ENCODE measurements at places on chromosomes 2 and 18.
A peak's percentile ranks its signal among the peaks of the same experiment; 100 is the strongest.

GRCh38 chr2:23502096-23502495, 117.1 kb downstream of the KLHL29 start:
- no peak for DNase-seq

- DNase-seq: no peak
Measured at GRCh38 chr2:177394594-177394973, 2.0 kb downstream of the AGPS start.

DNA sequence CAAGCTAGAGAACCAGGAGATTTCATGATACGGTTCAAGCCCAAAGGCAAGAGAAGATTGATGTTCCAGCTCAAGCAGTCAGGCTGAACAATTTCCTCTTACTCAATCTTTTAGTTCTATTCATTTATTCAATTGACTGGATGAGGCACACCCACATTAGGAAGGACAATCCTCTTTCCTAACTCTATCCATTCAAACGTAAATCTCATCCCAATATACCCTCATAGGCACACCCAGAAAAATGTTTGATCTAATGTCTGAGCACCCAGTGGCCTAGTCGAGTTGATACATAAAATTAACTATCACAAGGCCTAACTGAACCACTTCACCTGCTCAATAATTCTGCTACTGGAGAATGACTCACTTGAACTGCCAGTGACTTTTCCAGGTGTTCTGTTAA, 180.7 kb downstream of the RAD51AP2 start:
- no peak for DNase-seq

DNA sequence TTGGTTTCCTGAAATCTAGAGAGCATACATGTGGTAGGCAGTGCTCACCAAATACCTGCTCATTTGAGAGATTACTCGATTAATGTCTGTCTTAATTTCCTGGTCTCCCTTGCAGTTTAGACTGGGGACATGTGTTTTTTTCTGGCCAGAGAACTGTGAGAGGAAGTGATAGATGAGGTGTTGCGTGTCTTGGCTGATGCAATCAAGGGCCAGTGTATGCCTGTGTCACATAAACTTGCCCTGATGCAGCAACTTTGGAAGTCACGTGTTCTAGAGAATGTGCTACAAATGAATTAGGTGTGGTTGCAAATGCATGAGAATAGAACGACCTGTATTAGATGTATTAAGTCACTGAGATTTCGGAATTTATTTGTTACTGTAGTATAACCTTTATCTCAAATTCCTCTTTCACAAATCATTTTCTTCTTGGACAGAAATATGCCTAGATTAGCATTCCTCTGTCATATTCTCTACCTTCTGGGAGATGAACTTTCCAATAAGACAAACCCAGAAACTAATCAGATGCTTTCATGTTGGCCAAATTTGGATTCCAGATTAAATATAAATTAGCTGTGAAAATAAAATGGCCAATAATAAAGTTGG, 9.9 kb upstream of the IL1A start:
- DNase-seq: peak; percentile 81

- DNase-seq: no peak
Measured at GRCh38 chr2:236239276-236240065, 24.7 kb downstream of the ASB18 start.

DNA sequence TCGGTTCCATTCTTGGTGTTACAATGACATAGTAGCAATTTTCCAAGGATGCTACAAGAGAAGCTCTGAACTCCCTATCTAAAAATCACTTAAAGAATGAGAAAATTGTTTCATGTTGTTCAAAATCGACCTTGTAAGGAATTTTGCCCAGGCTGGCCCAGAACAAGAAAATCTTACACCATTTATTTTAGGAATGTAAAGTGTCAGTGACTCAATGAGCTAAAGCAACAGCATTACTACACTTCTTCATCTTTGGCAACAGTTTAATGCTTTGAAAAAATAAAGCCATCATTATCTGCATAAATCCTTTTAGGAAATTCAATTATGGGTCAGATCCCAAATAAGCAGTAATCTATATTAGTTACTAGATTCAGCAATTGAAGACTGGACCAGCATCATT, 38.6 kb downstream of the SLC25A12 start:
- DNase-seq: no peak

DNA sequence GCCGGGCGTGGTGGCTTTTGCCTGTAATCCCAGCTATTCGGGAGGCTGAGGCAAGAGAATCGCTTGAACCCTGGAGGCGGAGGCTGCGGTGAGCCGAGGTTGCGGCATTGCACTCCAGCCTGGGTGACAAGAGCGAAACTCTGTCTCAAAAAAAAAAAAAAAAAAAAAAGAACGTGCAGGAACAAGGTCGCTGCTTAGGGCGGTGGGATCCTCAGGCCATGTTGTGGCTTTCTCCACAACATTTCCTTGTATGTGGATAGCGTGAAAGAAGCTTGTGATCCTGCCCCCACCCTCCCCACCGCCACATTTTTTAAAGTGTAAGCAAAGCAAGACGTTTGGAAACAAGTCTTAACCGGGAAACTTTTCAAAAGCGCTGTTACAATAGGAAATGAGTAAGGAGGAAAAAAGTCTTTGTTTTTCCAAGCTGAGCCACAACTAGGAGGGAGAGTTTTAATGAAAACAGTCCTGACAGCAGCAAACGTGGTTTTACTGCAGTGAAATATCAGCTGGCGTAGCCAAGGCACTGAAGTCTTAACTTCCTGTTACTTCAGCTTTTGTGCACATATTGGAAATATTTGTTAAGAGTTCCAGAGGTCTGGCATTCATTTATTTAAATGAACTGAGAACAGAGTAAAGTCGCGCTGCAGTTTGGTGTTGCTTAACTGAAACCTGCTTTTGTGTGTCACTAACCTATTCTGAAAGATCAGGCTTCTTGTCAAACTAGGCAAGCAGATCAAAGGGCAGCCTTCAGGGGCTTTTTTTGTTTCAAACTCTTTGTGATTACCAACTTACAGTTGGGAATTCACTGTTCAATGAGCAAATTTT, 3.8 kb downstream of the TGIF1 start:
- no peak for DNase-seq

GRCh38 chr2:159211447-159212396, 74.8 kb downstream of the WDSUB1 start:
- no peak for DNase-seq

DNA sequence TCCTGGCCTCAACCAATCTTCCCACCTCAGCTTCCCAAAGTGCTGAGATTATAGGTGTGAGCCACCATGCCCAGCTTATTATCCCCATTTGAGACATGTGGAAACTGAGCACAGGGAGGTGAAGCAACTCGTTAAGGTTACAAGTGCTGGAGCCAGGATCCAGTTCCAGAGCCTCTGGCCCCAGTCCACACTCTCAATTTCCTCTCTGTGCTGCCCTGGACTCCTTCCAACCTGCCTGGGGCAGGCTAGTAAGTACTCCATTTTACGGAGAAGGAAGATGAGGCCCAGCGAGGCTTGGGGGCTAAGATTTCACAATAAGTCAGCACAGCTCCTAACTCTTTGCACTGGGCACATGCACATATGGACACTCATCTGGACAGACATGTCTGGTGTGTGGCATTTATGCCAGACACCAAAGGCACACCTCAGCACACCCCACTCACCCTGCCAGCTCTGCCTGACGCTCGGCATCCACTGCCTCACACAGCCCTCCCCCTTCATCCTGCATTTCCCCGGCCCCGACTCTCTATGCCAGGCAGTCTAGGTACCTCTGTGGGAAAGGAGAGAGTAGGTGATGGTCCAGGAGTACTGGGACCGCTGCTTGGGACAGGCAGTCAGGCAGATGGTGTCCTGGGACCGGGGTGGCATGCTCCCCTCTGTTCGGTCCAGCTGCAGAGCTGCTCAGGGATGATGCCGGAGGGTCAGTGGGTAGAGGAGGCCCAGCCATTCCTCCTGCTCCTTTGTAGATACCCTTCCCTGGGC, 20.5 kb downstream of the CFAP65 start:
- DNase-seq: no peak

DNA sequence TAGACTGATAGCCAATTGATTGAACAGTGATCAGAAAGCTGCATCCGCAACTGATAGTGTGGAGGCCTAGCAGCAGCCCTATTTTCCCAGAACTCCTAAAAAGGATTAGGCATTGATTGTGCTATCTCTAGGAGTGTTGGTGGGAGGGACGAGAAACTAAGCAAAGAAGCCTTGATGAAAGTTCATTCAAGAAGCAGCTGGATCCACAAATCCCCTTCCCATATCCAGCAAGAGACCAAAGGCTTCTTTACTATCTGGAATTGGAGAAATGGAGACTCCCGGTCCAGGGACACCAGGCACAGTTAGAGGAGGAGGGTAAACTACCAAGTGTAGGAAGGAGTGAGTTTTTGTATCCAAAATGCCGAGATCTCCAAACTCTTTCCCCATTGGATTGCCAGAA, 151.5 kb downstream of the ALK start:
- no peak for DNase-seq

DNA sequence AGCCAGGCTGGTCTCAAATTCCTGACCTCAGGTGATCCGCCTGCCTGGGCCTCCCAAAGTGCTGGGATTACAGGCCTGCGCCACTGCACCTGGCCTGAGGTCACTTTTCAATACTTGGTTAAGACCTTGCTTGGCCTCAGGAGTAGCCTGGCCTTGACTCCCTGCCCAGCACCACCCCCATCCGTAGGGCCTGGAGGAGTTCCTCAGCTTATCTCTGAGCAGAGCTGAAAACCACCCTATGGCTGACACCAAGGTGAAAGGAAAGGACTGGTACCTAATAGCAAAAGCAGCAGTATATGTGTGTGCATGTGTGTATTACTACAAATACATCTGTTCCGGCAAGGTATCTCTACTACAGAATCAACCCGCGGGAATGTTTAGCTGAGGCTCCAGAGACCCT, 56.0 kb downstream of the STEAP3 start:
- no peak for DNase-seq

GRCh38 chr18:38966841-38967240, 1401.2 kb upstream of the CELF4 start:
- no peak for DNase-seq

DNA sequence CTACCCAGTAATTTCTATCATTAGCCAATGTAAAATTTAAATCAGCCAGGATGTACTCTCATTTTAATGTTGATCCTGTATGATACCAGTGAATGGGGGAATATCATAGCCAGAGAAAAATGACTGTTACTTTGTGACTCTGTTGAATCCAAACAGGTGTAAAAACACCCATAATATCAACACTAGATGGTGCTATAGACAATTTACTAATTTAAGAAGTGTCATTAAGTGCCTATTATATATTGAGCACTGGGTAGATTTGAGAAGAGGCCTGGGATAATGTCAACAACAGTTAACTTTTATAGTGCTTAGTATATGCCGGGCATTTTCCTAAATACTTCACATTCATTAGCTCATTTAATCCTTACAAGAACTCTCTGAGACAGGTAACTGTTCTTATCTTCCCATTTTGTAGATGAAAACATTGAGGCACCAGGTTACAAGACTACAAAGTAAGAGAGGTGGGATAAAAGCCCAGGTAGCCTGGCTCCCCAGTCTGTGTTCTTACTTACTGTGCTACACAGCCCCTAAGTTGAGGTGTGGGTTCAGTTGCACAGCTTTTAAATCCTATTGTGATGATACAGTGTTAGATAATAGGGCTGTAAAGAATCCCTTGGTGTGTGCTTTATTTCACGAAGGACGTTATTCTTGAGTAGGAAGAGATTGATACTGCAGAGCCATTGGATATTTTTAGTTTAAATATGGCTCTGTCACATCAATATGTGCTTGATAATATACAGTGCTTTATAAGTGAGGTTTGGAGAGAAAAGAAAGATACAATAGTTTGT, 325.5 kb downstream of the AGPS start:
- no peak for DNase-seq

DNA sequence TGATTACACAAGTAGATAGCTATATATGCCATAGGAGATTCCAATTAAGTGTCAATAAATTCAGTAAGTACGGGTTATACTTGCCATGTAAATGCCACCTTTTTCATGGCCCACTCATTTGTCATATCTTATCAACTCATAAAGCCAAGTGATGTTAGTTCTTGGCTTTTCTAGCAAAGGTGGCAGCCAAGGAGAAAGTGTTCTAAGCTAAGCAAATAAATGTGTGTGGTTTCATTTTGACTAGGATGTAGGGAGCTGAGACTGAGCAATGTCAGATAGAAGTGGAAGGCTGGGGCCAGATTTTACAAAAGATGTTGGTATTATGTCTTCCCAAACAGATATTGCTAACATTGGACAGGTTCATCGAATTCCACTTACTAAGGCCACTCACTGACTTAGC, 952.0 kb downstream of the SLC4A3 start:
- DNase-seq: no peak

All from CD4-positive, alpha-beta T cell treated with Interleukin-15 for 1 hour (primary cell).